G401 (cell line): ENCODE measurements at places on chromosomes 6 and 20. TPM values are rescaled to one million over a fixed set of nuclear protein-coding genes. Genes with fewer than 3 reads are reported as not detected.

GRCh38 chr6:134238960-134239795, 78.7 kb downstream of the SGK1 start:
- DNase-seq, result no peak

- DNase-seq, result no peak
Measured at GRCh38 chr6:75842191-75842590, 93.2 kb downstream of the MYO6 start.

- no peak for DNase-seq
Measured at GRCh38 chr6:97586344-97586743, 303.3 kb upstream of the MMS22L start.

- no peak for DNase-seq
Measured at GRCh38 chr6:131641554-131641953, 4.5 kb downstream of the ENPP3 start.

GRCh38 chr6:91654357-91654756, 1067.5 kb upstream of the MAP3K7 start:
- no peak for DNase-seq

- DNase-seq, result no peak
Measured at GRCh38 chr20:33014336-33015113, 7.0 kb downstream of the BPIFB2 start.

- peak; percentile 13 for DNase-seq
Measured at GRCh38 chr6:89680150-89680549, 41.6 kb upstream of the LYRM2 start.

- no peak for DNase-seq
Measured at GRCh38 chr20:10468340-10468845, 33.3 kb downstream of the SLX4IP start.

DNA sequence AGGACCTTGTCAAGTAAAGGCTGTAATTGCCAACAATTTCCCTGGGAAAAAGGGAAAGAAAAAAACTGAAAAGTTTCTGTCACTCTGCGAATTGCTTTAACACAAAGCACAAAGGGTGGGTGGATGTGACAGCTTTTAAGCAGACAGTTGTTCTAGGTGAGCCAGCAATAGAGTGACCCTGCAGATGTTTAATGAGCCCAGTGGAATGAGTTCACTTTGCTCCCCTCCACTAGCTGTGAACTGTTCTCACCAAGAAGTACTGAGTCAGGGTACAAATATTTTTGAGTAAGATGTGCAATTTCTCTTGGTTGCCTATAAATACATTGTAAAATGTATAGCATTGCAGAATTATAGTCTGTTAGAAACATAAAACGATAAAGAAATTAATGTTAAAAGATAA, 26.2 kb upstream of the LRRC1 start:
- DNase-seq, result no peak

GRCh38 chr6:4747588-4747987, 28.6 kb upstream of the CDYL start:
- no peak for DNase-seq

GRCh38 chr20:63530788-63531160, 6.4 kb downstream of the PTK6 start:
- no peak for DNase-seq

The GABRR2 gene
- total RNA-seq, result not detected in 2 replicates

The MOXD1 gene
- not detected in 2 replicates for total RNA-seq

The SLC17A2 gene
- total RNA-seq, result not detected in 2 replicates
